Activated CD8-positive, alpha-beta memory T cell treated with anti-CD3 and anti-CD28 coated beads, Interleukin-2, amount 50 U/mL, for 4 hours (primary cell): ENCODE measurements at places on chromosomes 7 and 10.
A peak's percentile ranks its signal among the peaks of the same experiment; 100 is the strongest.

- no peak for DNase-seq
Observed at GRCh38 chr7:39827571-39827970, 122.5 kb upstream of the CDK13 start.

DNA sequence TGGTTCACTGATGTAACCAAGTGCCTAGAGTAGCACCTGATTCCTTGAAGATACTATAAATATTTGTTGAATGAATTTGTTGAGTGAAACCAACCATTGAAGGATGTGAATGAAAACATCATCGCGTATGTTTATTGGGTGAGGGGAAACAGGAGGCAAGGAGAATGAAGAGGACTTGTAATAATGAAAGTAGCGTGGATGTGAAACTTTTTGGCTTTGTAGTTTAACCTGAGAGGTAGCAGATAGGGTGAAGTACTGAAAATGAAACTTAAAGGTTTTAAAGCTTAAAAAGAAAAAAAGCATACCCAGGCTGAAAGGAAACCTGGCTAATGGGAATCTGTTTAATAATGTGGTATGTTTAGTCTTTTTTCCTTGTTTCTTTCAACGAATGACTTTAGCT, 5.2 kb downstream of the CCNY start:
- DNase-seq = no peak

- no peak for DNase-seq
Observed at GRCh38 chr10:79082631-79083596, 14.1 kb downstream of the ZMIZ1 start.

GRCh38 chr10:81444242-81444929, 430.6 kb upstream of the NRG3 start:
- DNase-seq = no peak

DNA sequence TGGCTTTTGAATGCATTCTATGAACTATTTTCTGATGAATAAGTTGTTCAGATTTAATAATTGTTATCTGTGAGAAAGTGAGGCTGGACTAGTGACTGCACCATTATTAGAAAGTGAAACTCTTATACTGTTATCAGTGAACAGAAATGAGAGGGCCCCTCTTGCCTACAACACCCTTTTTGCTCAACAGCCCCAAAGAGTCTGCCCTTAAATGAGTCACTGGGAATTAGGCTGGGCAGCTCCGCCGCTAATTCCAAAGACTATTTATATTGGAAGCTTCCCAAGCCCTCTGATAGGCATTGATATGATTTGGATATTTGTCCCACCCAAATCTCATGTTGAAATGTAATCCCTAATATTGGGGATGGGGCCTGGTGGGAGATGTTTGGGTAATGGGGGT, 7.0 kb upstream of the CYP2C18 start:
- DNase-seq = no peak

DNA sequence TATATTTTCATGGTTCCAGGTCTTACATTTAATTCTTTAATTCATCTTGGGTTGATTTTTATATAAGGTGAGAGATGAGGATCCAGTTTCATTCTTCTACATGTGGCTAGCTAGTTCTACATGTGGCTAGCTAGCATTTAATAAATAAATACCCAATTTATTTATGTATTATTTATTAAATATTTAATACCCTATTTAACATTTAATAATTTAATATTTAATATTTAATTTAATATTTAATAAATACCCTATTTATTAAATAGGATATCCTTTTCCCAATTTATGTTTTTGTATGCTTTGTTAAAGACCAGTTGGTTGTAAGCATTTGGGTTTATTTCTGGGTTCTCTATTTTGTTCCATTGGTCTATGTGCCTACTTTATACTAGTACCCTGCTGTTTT, 111.0 kb upstream of the PCLO start:
- DNase-seq = no peak

DNA sequence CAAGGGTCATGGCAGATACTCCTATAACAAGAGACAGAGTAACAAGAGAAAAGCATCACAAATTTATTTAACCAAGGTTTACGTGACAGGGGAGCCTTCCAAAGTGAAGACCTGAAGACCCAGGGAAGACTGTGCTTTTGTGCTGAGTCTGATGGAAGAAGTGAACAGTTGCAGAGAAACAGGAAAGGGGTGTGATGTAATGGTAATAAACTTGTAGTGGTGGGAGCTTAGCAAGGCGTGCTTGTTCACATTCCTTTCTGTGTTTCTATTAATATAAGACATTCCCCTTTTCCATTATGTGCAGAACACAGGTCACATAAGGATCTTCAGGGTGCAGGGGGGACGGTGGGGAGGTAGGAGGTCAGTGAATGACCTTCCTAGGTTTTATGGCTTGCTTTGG, 25.5 kb upstream of the C10orf67 start:
- DNase-seq = no peak

DNA sequence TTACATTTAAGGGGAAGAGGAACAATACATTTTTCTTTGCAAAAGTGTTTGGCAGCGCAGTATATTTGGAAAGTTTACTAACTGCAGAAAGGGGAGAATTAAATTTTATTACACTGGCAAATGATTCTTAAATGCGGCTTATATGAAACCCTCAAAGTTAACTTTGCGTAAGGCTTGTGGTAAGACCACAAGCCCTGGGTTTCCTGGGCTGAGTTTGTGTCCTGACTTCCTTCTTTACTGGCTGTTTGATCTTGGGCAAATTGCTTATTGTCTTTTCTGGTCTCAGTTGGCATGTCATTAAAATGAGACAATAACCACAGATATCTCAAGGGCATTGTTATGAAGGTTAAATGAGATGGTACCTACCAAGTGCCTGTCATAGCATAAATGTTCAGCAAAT, 106.8 kb downstream of the GLRX3 start:
- DNase-seq = no peak

DNA sequence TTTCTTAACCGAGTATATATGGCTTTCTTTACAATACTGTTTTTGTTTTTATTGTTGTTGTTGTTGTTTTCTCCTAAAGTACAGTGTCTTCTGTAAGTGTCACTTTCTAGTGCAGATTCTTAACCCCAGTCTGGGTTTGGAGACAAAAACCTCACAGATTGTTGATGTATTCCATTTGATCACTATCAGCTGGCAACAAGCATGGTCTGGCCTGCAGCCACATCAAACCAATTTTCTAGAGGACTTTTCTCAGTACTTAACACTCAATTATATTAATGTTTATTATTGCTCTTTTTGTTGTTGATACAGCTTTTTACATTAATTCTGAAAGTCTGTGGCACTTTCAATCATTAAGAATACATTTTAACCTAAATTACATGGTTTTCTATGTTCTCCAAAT, 17.1 kb downstream of the LRRN3 start:
- no peak for DNase-seq

GRCh38 chr10:105769248-105770184, 1128.4 kb downstream of the SORCS3 start:
- no peak for DNase-seq

GRCh38 chr7:117083648-117084047, 130.3 kb downstream of the ST7 start:
- no peak for DNase-seq

- no peak for DNase-seq
Observed at GRCh38 chr10:85794553-85794952, 572.0 kb downstream of the GRID1 start.

GRCh38 chr7:133674079-133674763, 421.3 kb downstream of the EXOC4 start:
- DNase-seq = no peak

- DNase-seq = no peak
Observed at GRCh38 chr10:125127986-125128385, 32.4 kb downstream of the CTBP2 start.

- DNase-seq = no peak
Observed at GRCh38 chr10:121942749-121943416, 15.1 kb upstream of the ATE1 start.

GRCh38 chr7:148505645-148506375, 84.8 kb upstream of the C7orf33 start:
- no peak for DNase-seq

- no peak for DNase-seq
Observed at GRCh38 chr7:48964074-48964473, 39.7 kb downstream of the CDC14C start.

DNA sequence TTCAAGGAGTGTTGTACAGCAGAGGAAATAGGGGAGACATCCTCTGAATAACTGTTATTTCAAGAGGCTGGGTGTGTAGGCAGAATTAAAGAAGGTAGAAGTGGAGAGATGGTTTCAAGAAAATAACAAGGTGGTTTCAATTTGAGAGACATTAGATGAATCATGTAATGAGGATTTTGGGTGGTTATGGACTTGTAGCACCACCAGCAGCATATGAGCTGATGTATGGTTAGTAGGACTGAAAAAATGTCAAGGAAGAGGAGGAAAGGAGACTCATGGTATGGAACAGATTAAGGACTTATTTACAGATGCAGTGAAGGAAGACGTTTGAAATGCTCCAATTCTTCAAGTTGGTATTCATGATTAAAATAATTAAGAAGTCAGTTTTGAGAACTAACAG, 166.2 kb downstream of the EXOC4 start:
- no peak for DNase-seq

GRCh38 chr7:17668122-17668521, 272.2 kb downstream of the SNX13 start:
- DNase-seq = no peak

- DNase-seq = no peak
Observed at GRCh38 chr7:85011127-85011526, 175.7 kb downstream of the SEMA3D start.

DNA sequence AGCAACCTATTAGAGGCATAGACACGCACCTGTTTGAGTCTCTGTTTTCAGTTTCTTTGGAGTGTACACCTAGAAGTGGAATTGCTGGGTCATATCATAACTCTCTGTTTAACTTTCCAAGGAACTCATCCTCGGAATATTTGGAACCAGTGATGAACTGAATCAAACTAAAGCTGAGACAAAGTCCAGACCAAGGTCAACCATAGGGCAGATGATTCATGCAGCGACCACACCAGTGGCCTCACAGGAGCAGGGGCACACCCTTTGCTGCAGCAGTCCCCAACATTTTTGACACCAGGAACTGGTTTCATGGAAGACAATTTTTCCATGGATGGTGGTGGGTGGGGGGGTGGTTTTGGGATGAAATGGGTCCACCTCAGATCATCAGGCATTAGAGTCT, 4.9 kb upstream of the OPTN start:
- DNase-seq = no peak

- DNase-seq = peak; percentile 32
Observed at GRCh38 chr10:70540089-70540788, 61.7 kb downstream of the PALD1 start.

GRCh38 chr7:14598978-14599377, 303.6 kb downstream of the DGKB start:
- no peak for DNase-seq

DNA sequence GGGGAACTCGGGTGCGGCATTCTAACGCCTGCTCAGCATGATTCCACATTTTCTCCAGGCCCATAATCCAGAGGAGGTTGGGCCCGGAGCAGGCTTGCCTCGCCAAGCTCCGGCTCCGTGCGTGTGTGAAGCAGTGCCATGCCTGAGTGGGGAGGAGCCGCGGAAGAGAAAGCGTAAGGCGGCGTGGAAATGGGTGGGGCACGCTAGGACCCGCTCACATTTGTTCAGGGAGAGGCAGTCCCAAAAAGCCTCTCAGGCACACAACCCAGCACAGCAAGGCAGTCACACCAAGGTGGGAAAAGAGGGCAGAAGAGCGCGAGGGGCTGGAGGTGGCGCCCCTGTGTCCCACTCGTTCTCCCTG, 695 bp upstream of the VDAC2 start:
- peak; percentile 79 for DNase-seq

DNA sequence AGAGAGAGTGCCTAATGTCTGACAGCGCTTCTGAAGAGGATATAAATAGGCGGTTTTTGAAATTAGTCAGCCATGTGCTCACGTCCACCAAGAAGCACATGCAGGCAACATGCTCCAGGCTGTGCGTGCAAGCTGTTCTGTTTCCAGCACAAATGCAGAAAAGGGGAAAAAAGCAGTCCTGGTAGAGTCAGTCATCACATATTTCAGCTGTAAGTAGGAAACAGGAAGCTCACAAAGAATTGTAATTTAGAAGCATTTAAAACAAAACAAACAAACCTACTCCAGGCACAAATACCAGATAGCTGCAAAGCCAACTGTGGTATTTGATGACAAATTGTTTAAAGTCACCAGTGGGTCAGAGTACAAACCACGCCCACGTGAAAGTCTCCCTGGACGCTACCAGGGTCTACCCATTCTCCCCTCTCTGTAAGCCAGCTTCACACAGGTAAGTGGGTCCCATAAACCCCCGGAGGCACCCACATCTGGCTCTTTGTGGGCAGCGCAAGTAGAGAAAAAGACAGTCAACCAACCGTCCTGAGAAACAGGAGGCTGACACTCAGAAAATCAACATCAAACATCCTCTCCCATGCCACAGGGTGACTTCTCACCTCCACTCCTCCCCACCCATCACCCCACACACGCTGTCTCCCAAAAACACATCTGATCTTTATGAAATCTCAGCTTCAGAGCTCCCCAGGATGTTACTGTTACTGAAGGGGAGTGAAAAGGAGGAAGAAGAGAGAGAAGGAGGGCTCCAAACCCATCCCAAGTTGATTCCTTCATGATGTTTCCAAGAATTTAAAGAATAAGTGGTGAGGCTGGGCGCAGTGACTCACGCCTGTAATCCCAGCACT, 186.4 kb downstream of the FAM107B start:
- no peak for DNase-seq

DNA sequence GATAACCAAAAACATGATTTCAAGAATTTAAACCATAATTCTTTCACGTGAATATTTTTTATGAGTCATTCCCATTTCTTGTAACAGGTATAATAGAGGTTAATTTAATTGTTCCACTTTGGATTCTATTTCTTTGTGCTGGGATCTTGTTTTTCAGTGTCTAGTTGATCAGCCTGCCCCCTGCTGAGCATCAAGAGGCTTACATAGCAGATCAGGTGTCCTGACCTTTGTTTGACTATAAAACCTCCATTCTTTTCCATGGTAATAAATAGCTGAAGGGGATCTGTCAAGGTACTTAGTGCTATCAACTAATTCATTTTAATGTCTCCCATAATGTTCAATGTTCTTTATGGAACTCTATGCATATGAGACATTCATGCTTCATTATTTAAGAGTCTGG, 4.9 kb downstream of the COL17A1 start:
- no peak for DNase-seq

- DNase-seq = no peak
Observed at GRCh38 chr7:23542752-23543151, 11.0 kb upstream of the TRA2A start.

GRCh38 chr7:71580027-71580426, 448.1 kb downstream of the GALNT17 start:
- no peak for DNase-seq

GRCh38 chr10:87575851-87576250, 71.2 kb downstream of the MINPP1 start:
- no peak for DNase-seq

DNA sequence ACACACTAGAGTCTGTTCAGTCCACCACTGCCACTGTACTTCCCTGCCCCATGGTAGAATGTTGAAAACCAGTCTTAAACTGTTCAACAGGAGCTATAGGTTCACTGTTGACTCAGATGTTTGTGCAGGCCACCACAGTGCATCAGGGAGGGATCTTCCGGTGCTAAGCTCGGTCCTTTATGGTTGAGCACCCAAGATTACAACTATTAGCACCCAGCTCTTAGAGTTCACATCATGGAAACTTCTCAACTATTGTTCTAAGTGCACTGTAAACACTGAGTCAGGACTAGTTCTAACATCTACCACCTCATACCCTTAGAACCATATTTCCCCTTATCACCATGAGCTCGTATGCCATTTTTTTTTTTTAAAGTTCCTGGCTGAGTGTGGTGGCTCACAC, 97.1 kb upstream of the MXI1 start:
- DNase-seq = no peak
